ENCODE measurements at places on chromosomes 5 and 9.

DNA sequence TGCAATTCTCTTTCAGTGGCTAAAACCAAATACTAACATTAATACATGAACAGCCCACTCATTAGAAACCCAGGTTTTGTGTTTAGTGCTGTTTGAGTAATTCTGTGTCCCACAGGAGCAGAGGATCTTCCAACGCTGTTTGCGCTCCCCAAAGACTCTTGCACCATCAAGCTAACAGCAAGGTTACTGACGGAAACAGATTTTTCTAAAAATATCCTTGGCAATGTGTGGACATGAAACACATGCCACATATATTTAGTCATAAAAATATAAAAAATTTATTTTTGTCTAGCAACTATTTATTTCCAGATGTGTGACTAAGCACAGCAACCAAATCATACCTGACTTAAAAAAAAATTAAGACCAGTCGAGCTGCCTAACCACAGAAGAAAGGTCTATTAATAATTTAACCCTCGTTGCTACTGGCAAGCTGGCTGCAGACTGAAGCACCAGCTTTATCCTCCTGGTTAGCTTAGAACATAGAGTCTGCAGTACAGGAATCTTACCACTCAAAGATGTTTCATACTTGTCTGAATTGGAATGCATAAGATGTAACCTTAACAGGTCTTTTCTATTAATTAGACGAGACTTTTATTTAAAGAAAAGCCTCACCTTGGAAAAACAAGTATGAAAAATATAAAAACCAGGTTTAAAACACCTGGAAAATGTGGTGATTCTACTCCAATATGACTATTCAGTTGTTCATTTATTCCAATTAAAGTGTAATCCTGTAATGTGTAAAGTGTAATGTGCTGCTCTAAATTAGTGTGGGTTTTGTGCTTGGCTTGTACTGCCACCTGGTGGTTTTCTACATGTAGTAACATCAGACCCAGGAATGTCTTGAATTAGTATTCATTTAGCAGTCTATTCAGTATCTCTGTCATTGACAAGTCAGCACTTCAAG lies 272.5 kb downstream of the EPB41L4A start:
- DNase-seq: peak; percentile 58

- no peak for DNase-seq
Observed at GRCh38 chr5:66273121-66273520, 129.0 kb downstream of the SREK1 start.

DNA sequence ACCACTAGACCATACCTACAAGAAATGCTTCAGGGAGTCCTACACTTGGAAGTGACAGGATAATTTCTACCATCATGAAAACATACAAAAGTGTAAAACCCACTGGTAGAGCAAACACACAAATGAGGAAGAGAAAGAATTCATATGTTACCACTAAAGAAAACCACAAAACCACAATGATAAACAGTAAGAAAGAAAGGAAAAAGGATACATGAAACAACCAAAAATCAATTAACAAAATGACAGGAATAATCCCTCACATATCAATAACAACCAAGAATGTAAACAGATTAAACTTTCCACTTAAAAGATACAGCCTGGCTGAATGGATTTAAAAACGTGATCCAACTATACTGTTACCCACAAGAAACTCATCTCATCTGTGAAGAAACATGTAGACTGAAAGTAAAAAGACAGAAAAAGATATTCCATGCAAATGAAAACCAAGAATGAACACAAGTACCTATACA lies 83.4 kb downstream of the LPAR1 start:
- peak; percentile 2 for DNase-seq

DNA sequence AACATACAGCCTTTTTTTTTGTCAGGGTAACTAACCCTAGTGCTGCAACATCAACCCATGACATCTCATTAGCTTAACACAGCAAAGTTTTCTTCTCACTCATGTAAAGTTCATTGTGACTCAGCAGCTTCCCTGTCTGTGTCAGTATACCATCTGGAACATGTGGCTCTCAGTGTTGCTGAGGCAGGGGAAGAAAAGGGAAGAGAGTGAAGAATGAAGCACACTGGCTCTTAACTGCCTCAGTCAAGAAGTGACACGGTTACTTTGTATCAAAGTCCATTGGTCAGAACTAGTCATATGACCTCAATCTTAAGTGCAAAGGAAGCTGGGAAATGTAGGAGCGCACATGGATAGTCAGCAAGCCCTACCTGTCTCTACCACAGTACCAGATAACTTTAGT lies 185.0 kb upstream of the ELL2 start:
- peak; percentile 88 for DNase-seq

- DNase-seq: no peak
Observed at GRCh38 chr5:131214609-131215227, 44.0 kb downstream of the LYRM7 start.

GRCh38 chr5:74552101-74552500 lies 88.4 kb downstream of the ENC1 start:
- DNase-seq: no peak

GRCh38 chr5:45410304-45410995 lies 285.7 kb downstream of the HCN1 start:
- no peak for DNase-seq

- no peak for DNase-seq
Observed at GRCh38 chr9:135769489-135770202, 67.7 kb downstream of the KCNT1 start.

DNA sequence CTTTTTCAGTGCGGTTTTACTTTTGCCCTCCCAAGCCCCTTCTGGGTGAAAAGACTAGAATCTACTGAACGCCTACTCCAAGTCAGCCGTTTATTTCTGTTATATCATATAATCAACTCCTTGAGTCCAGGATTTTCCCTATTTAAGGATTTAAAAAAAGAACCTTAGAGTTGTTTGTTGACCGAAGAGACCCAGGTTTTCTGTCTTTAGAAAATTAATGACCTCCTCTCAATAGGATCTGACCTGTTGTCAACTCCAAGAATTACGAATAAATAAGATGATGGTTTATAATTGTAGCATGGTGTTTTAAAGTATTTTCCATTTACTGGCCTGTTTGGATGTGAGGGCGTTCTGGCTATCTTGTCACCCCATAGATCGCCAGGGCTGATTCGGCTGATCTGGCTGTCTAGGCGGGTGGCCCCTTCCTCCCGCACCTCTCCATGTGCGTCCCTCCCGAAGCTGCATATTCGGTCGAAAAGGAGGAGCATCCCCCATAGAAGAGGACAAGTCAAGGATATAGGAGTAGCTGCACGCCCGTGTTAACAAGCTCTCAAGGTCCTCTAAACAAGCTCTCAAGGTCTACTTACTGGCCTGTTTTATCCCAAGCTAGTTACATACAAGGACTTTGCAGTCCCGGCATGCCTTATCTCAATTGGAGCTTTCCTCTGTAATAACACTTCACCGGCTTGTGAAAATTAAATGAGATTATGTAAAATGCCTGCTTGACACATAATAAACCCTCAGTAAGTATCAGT lies 1.1 kb upstream of the UBAP2 start:
- no peak for DNase-seq

GRCh38 chr5:179061025-179061424 lies 852 bp downstream of the ZNF354C start:
- no peak for DNase-seq

GRCh38 chr9:84669288-84670137 lies at the start of gene NTRK2:
TSS of gene NTRK2 (plus strand) at chr9:84669729. CDS start at chr9:84670749, 1,020 bp downstream.
- no peak for DNase-seq

DNA sequence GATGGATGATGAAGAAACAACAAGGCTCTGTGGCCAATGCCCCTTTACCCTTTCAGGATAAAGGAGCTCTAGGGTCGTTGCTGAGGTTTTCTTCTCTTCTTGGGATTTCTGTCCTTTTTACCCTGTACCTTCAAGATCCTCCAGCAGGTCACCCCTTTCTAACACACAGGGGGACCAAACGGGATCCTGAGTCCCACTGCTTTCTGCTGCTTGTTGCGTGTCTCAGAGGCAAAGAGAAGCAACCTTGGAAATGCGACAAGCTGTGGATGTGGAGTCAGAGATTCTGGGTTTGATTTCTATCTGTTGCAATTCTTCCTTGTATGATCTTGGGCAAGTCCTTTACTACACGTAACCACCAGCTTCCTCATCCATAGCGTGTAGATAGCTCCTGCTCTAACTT lies 20.5 kb downstream of the GLRA1 start:
- DNase-seq: no peak

- DNase-seq: no peak
Observed at GRCh38 chr5:87909382-87909781, 359.3 kb downstream of the TMEM161B start.

- DNase-seq: no peak
Observed at GRCh38 chr5:133969654-133970324, 1.4 kb upstream of the C5orf15 start.

DNA sequence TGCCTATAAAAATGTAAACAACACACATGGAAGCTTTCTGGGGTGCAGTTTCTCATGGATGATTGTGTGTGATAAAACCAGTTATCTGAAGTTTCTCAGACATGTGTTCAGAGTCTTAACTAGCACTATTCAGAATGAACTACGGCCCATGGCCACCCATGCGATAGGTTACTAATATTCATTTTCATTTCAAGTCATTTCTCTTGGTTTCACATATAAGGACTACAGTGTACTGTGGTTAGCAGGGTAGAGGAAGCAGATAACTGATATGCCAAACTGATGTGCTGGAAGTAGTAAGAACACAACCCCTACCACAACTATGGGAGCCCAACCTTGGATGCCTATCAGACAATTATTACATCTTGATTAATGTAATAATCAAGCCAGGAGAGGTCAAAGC lies 372.1 kb downstream of the DTWD2 start:
- DNase-seq: no peak

DNA sequence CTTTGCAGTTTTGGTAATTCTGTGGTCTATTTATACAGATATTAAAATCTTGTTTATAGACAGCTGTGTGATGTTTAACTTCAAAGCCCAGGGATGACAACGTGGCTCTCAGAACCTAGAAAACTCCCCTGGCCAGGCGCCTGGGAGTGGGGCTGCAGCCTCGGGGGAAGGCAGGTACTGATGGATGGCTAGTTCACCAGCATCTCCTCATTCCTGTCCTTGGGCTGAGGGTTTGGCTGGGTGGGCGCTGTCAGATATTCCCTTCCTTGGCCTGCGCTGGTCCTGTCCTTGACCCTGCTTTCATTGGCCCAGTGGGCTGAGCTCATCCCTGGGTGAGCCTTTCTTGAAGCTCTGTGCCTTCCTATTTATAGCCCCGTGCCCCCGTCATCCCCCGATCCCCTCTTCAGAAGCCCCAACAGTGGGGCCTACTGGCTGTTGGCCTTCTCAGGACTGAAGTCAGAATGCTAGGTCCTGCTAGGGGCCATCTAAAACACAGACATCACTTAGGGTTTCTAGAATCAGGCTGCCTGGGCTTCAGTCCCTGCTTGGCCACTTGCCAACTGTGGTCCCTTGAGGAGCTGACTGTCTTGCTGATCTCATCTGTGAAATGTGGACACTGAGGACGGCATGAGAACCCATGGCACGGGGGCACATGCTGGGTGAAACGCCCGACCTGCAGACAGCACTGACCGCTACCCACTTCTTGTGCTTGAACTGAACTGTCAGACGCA lies 20.9 kb downstream of the SH3GLB2 start:
- DNase-seq: no peak

- DNase-seq: no peak
Observed at GRCh38 chr9:82757924-82758323, 305.0 kb downstream of the RASEF start.

DNA sequence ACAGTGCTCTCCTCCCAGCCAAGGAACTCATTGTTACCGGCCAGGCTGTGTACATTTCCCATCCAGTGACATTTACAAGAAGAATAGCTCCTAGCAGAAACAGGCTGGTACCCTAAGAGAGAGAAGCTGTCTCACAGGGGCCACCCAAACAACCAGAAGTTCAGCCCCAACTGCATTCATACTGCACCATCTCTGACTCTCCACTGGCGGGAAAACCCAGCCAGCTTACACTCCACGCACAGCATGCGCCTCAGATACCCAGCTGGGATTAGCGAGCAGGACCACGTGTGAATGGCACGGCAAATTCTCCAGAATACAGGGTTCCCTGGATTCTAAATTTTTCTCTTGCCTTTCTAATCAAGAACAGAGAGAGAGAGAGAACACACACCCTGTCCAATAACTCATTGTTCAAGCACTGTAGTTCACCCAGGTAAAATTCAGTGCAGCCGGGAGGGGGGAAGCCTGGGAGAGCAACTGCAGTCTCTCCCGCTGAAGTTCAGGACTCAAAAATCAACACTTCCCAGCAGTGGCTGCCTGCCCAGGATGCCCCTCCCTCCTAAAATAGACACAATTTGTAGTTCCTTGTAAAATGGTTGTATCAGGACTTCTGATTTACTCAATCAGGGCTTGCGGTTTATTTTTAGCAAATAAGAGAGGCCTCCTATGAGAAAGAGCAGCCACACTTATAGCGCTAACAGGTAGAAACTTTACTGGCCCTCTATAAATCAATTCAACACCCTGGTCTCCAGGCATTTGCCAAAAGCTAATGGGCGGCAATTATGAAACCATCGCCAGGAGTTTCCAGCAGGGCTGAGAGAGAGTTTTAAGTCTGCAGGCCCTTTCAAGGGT lies 2.2 kb downstream of the COL23A1 start:
- no peak for DNase-seq

GRCh38 chr9:73154271-73154670 lies 2.6 kb downstream of the ANXA1 start:
- DNase-seq: no peak

- DNase-seq: no peak
Observed at GRCh38 chr5:139783436-139783965, 12.1 kb upstream of the PSD2 start.

DNA sequence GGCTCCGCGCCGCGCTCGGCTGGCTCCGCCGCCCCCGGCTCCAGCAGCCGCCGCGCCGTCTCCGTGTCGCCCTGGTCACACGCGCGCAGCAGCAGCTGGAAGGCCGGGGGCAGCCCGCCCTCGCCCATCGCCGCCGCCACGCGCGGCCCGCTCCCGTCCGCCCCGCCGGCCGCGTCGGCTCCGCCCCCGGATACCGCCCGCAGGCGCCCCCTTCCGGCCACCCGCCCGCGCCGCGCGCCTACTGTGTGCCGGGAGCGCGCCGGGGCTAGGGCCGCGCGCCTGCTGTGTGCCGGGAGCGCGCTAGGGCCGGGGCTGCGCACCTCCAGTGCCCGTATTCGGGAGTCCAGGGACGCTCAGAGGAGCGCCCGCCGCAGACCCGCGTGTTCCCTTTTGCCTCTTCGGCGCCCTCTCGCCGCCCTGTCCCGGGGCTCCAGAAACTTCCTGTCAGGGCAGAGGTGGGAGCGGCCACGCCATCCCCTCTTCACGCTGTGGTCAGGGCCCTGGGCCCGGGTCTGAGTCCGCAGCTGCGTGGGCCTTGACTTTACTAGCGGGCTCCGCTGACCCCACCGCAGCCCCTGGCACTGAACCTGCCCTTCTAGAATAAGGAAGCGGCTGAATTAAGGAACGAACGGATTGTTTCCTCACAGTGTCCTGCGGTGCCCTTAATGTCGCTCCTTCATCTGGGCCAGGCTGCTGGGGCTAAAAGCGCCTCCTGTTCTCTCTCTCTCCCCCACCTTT lies at the start of gene ANKS6:
Gene ANKS6 (minus strand): TSS at position 192 of the 738 bp plus-strand sequence. CDS start 64 bp downstream, at position 128.
- peak; percentile 59 for DNase-seq

GRCh38 chr5:943918-944620 lies 51.4 kb downstream of the TRIP13 start:
- no peak for DNase-seq

DNA sequence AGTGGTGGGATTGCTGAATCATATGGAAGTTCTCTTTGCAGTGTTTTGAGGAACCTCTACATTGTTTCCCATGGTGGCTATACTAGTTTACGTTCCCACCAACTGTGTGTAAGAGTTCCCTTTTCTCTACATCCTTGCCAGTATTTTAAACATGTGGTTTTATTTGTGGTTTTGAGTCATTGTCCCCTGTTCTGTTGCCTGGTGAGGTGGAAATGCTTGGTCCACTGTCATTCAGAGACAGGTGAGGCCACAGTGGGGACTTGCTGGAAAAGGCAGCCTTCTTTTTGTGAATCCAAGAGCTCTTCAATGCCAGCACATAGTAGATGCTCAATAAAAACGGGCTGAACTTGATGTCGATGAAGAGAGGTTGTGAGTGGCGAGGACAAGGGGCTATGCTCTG lies 44.2 kb downstream of the SH3PXD2B start:
- peak; percentile 97 for DNase-seq

All from CD14-positive monocyte (primary cell).